ENCODE measurements at places on chromosomes 5 and 9.
A peak's percentile ranks its signal among the peaks of the same experiment; 100 is the strongest.

DNA sequence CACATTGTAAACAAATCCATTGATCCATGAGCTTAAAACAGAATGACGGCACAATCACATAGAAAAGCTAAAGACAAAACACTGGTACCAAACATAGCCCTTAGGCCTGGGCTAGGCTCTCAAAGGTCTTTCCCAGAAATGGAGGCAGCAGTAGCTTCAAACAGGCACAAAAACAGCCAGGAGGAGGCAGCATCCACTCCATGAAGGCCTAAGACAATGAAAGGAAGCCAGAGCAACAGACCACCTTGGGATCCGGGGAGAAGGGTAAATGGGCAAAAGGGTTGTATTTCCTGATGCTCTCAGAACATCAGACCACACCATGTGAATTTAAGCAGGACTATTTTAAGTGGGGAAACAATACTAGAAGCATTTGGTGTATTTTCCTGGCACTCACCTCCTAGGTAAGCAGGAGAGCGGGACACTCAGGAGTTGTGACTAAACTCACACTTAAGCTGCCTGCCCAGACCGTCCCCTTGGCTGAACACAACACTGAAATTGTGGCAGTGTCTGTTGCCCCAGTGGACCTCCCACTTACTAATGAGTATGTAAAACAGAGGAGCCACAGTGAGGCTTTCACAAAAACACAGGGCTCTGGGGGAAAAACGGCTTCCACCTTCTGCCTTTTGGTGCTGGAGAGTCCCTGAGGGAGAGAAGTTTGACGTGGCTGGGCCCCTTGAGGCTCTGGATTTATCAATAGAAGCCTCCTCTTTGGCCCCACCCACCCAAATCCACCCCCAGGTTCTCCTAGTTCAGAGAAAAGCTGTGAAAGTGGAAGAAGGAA lies 11.9 kb downstream of the GNPDA1 start:
- no peaks in the 10 kb centered on the region for H3K27me3 ChIP-seq
- no peak overlapping the region for H3K4me3 ChIP-seq
- no peaks in the 10 kb centered on the region for H3K4me1 ChIP-seq
- no peak for DNase-seq
- H3K27ac ChIP-seq, result no peak overlapping the region

GRCh38 chr9:97315550-97315949 lies 8.1 kb downstream of the CCDC180 start:
- DNase-seq, result no peak
- no peak overlapping the region for H3K4me3 ChIP-seq
- peaks cover 37% of the 10 kb centered on the region for H3K36me3 ChIP-seq
- no peaks in the 10 kb centered on the region for H3K27me3 ChIP-seq
- no peaks in the 10 kb centered on the region for H3K4me1 ChIP-seq

- H3K36me3 ChIP-seq, result no peaks in the 10 kb centered on the region
- H3K4me1 ChIP-seq, result peaks cover 37% of the 10 kb centered on the region
- no peak overlapping the region for H3K4me3 ChIP-seq
- DNase-seq, result no peak
- H3K27ac ChIP-seq, result peak overlapping the region; percentile 50
These were observed 20.0 kb downstream of the PTPN3 start for GRCh38 chr9:109478051-109478563.

DNA sequence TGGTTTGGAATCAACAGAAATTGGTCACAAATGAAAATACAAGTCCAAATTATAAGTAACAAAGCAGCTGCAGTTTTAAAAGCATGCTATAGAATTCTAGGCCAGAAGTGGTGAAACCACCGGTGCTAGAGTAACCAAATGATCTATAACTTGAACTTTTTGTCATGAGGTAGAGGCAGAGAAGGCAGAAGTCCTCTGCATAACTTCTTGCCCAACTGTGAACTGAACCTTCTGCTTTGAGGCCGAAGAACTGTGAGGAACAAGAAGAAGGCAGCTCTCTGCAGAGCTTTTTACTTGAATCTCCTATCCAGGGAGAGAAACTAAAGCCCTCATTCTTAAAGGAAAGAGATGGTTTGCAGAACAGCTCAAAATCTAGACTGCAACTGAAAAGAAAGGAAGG lies 36.2 kb upstream of the TENT2 start:
- no peak overlapping the region for H3K4me3 ChIP-seq
- H3K27ac ChIP-seq, result no peak overlapping the region
- no peaks in the 10 kb centered on the region for H3K36me3 ChIP-seq
- no peaks in the 10 kb centered on the region for H3K4me1 ChIP-seq
- no peaks in the 10 kb centered on the region for H3K27me3 ChIP-seq
- DNase-seq, result no peak

DNA sequence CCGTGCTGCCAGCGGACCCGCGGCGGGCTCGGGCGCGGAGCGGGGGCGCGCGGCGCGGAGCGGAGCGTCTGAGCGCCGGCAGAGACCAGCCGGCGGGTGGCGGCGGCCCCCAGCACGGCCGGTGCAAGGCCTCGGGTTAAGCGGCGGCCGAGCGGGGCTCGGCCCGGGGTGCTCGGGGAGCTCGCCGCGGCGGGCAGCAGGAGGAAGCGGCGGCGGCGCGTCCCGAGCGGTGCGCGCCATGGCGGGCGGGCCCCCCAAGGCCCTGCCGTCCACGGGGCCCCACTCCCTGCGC lies 150 bp downstream of the SNX30 start:
- H3K4me1 ChIP-seq, result peaks cover 38% of the 10 kb centered on the region
- no peaks in the 10 kb centered on the region for H3K36me3 ChIP-seq
- H3K27me3 ChIP-seq, result no peaks in the 10 kb centered on the region
- no peak for DNase-seq

GRCh38 chr9:92564504-92564903 lies 28.7 kb upstream of the ECM2 start:
- no peaks in the 10 kb centered on the region for H3K36me3 ChIP-seq
- peaks cover 25% of the 10 kb centered on the region for H3K4me1 ChIP-seq
- H3K27ac ChIP-seq, result no peak overlapping the region

DNA sequence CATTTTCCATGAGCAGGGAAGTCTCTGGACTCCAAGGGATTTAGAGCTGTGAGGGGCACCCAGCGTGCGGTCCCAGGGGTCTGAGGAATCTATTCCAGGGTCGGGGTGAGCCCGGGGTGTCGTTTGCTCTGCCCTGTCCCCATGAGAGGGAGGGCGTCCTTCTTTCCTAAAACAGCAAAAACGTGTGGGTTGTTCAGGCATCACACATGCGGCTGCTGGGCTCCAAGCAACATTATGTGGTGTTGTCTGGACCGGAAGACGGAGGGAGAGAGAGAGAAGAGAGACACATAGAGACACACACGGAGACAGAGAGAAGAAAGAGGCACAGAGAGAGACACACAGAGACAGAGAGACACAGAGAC lies 42.7 kb upstream of the COL5A1 start:
- DNase-seq, result no peak
- H3K4me1 ChIP-seq, result no peaks in the 10 kb centered on the region
- no peaks in the 10 kb centered on the region for H3K27me3 ChIP-seq
- peak overlapping the region; percentile 39 for H3K27ac ChIP-seq
- H3K4me3 ChIP-seq, result no peak overlapping the region
- no peaks in the 10 kb centered on the region for H3K36me3 ChIP-seq

- DNase-seq, result no peak
- H3K27me3 ChIP-seq, result no peaks in the 10 kb centered on the region
- H3K27ac ChIP-seq, result no peak overlapping the region
- no peaks in the 10 kb centered on the region for H3K4me1 ChIP-seq
- H3K36me3 ChIP-seq, result no peaks in the 10 kb centered on the region
These were observed 252.5 kb downstream of the NTRK2 start for GRCh38 chr9:84922051-84922450.

GRCh38 chr5:168810641-168811040 lies 231.5 kb upstream of the PANK3 start:
- peaks cover 40% of the 10 kb centered on the region for H3K4me1 ChIP-seq
- H3K27me3 ChIP-seq, result no peaks in the 10 kb centered on the region
- peaks cover 4% of the 10 kb centered on the region for H3K36me3 ChIP-seq
- no peak overlapping the region for H3K4me3 ChIP-seq
- no peak for DNase-seq

DNA sequence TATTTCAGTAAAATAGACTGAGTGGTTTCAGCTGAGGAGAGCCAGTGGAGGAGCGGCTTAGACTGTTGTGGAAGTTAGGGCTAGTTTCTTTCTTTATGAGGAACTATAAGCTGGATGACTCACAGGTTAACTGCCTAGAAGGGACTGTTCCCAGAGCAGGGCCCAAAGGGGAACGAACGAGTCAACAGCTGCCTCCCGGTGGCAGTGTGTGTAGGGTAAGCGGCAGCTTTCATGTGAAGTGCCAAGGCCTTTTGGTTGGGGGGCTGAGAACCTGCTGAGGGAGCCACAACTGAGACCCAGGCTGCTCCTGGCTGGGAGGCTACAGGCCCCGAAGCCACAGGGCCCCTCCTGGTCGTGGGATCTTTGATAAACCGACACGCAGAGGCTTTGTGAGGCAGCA lies 7.0 kb downstream of the SQSTM1 start:
- H3K27me3 ChIP-seq, result no peaks in the 10 kb centered on the region
- H3K4me1 ChIP-seq, result no peaks in the 10 kb centered on the region
- no peak overlapping the region for H3K27ac ChIP-seq
- H3K4me3 ChIP-seq, result no peak overlapping the region

Measured in right atrium auricular region (tissue), 2 donors.